ENCODE measurements at places on chromosomes 11 and 22. TPM values are rescaled to one million over a fixed set of nuclear protein-coding genes. Genes with fewer than 3 reads are reported as not detected.

GRCh38 chr11:102139081-102139498, 28.8 kb downstream of the YAP1 start:
- no peaks in the 10 kb centered on the region for H3K36me3 ChIP-seq
- DNase-seq = no peak
- H3K4me1 ChIP-seq = no peaks in the 10 kb centered on the region
- H3K27me3 ChIP-seq = no peaks in the 10 kb centered on the region
- H3K27ac ChIP-seq = no peak overlapping the region
- H3K4me3 ChIP-seq = no peak overlapping the region

DNA sequence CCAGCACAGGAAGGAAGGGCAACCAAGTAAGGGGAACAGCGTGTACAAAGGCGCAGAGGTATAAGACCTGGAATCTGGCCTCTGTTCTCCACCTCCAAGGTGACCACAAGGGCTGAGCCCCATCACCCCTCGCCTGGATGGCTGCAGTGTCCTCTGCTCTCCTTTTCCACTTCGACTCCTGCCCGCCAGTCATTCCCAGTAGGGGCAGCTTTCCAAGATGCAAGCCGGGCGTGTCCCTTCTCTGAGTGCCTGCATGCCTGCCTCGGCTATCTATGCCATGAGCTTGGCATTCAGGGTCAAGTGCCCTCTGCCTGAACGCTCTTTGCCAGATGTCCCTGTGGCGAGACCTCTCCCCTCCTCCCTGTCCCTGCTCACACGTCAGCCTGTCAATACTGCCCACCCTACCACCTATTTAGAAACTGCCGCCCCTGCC, 17.0 kb downstream of the FADS3 start:
- no peak overlapping the region for H3K27ac ChIP-seq
- no peak for DNase-seq
- no peaks in the 10 kb centered on the region for H3K27me3 ChIP-seq
- peaks cover 4% of the 10 kb centered on the region for H3K4me1 ChIP-seq
- H3K4me3 ChIP-seq = no peak overlapping the region
- no peaks in the 10 kb centered on the region for H3K36me3 ChIP-seq

- no peak for DNase-seq
- H3K4me3 ChIP-seq = no peak overlapping the region
- no peak overlapping the region for H3K27ac ChIP-seq
Observed at GRCh38 chr11:44709281-44709562, 17.5 kb upstream of the TSPAN18 start.

- no peaks in the 10 kb centered on the region for H3K27me3 ChIP-seq
- no peaks in the 10 kb centered on the region for H3K36me3 ChIP-seq
- no peaks in the 10 kb centered on the region for H3K4me1 ChIP-seq
- DNase-seq = no peak
Observed at GRCh38 chr22:35020517-35020916, 45.4 kb upstream of the ISX start.

DNA sequence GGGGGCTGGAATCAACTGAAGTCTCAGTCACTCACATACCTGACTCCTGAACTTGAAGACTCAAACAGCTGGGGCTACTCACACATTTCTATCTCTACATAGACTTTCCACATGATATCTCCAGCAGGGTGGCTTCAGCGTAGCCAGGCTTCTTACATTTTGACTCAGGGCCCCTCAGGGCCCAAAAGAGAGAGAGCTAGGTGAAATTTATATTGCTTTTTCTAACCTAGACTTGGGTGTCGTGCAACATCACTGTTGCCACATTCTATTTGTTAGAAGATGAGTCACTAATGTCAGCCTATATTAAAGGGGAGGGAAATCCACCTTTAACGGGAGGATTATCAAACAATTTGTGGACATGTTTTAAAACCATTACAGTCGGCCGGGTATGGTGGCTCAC, 71.9 kb upstream of the RRM1 start:
- H3K4me3 ChIP-seq = no peak overlapping the region
- no peak overlapping the region for H3K27ac ChIP-seq
- DNase-seq = no peak
- peaks cover 13% of the 10 kb centered on the region for H3K4me1 ChIP-seq

GRCh38 chr22:50656122-50657070, 16.2 kb upstream of the SHANK3 start:
- no peak overlapping the region for H3K4me3 ChIP-seq
- no peak overlapping the region for H3K27ac ChIP-seq
- no peak for DNase-seq
- no peaks in the 10 kb centered on the region for H3K36me3 ChIP-seq

GRCh38 chr11:1937616-1938342, 9.4 kb upstream of the MRPL23 start:
- no peak overlapping the region for H3K4me3 ChIP-seq
- H3K4me1 ChIP-seq = no peaks in the 10 kb centered on the region
- no peak for DNase-seq

GRCh38 chr22:25869771-25870170, 127.8 kb downstream of the MYO18B start:
- H3K27ac ChIP-seq = no peak overlapping the region
- no peaks in the 10 kb centered on the region for H3K4me1 ChIP-seq
- H3K36me3 ChIP-seq = no peaks in the 10 kb centered on the region
- no peak overlapping the region for H3K4me3 ChIP-seq

GRCh38 chr11:23138761-23139160, 278.5 kb upstream of the CCDC179 start:
- no peaks in the 10 kb centered on the region for H3K36me3 ChIP-seq
- H3K27me3 ChIP-seq = no peaks in the 10 kb centered on the region
- DNase-seq = no peak

GRCh38 chr11:31818874-31819331, 7.8 kb upstream of the PAX6 start:
- H3K4me3 ChIP-seq = no peak overlapping the region
- DNase-seq = no peak
- H3K27ac ChIP-seq = no peak overlapping the region
- H3K27me3 ChIP-seq = peaks cover 75% of the 10 kb centered on the region
- H3K36me3 ChIP-seq = no peaks in the 10 kb centered on the region
- peaks cover 43% of the 10 kb centered on the region for H3K4me1 ChIP-seq

GRCh38 chr11:64510759-64511158, 80.3 kb upstream of the SLC22A12 start:
- no peaks in the 10 kb centered on the region for H3K27me3 ChIP-seq
- no peaks in the 10 kb centered on the region for H3K4me1 ChIP-seq
- no peaks in the 10 kb centered on the region for H3K36me3 ChIP-seq
- DNase-seq = no peak
- no peak overlapping the region for H3K4me3 ChIP-seq

GRCh38 chr11:115083144-115083806, 404.9 kb downstream of the NXPE2 start:
- no peak overlapping the region for H3K27ac ChIP-seq
- no peak overlapping the region for H3K4me3 ChIP-seq
- DNase-seq = no peak
- no peaks in the 10 kb centered on the region for H3K4me1 ChIP-seq
- no peaks in the 10 kb centered on the region for H3K36me3 ChIP-seq

DNA sequence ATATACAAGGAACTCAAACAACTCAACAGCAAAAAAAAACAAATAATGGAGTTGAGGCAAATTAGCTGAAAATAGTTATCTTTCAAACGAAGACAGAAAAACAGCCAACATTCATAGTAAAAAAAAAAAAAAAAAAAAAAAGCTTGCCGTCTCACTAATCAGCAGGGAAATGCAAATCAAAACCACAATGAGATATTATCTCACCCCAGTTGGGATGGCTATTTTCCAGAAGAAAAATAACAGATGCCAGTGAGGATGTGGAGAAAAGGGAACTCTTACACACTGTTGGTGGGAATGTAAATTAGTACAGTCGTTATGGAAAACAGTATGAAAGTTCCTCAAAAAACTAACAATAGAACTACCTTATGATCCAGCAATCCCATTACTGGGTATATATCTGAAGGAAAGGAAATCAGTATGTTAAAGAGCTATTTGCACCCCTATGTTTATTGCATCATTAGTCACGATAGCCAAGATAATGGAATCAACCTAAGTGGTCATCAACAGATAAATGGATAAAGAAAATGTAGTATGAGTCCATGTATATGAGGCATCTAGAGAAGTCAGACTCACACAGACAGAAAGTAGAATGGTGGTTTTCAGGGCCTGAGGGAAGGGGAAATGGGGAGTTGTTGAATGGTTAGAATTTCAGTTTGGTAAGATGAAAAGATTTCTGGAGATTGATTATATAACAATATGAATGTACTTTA, 56.0 kb downstream of the USP35 start:
- no peaks in the 10 kb centered on the region for H3K4me1 ChIP-seq
- H3K27ac ChIP-seq = no peak overlapping the region
- no peaks in the 10 kb centered on the region for H3K36me3 ChIP-seq

GRCh38 chr11:69499918-69500284, 18.4 kb downstream of the LINC01488 start:
- DNase-seq = no peak
- no peaks in the 10 kb centered on the region for H3K36me3 ChIP-seq
- H3K27ac ChIP-seq = no peak overlapping the region

GRCh38 chr11:76270389-76270788, 64.1 kb upstream of the WNT11 start:
- H3K36me3 ChIP-seq = no peaks in the 10 kb centered on the region
- DNase-seq = no peak
- no peaks in the 10 kb centered on the region for H3K4me1 ChIP-seq
- no peak overlapping the region for H3K27ac ChIP-seq
- no peak overlapping the region for H3K4me3 ChIP-seq

DNA sequence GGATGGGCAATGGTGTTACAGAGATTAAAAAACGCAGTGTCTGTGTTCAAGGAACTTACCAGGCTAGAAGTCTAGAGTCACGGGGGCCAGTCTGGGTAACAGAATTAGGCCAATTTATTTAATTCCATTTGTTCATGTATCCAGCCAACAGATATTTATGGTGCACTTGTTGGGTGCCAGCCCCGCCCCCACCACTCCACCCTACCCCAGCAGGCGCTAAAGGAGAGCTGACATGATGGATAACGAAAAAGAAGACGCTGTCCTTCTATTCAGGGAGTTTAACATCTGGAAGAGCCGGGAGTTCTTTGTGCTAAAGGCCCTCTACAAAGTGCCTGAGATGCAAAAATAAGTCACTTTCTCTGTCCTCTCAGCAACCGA, 1.1 kb upstream of the BMAL1 start:
- H3K4me3 ChIP-seq = peak overlapping the region; percentile 83
- no peak for DNase-seq
- no peaks in the 10 kb centered on the region for H3K36me3 ChIP-seq

GRCh38 chr11:17387254-17387653, 1.2 kb downstream of the KCNJ11 start:
- no peak overlapping the region for H3K27ac ChIP-seq
- H3K27me3 ChIP-seq = no peaks in the 10 kb centered on the region
- no peak for DNase-seq
- peaks cover 5% of the 10 kb centered on the region for H3K4me1 ChIP-seq
- no peaks in the 10 kb centered on the region for H3K36me3 ChIP-seq
- no peak overlapping the region for H3K4me3 ChIP-seq

DNA sequence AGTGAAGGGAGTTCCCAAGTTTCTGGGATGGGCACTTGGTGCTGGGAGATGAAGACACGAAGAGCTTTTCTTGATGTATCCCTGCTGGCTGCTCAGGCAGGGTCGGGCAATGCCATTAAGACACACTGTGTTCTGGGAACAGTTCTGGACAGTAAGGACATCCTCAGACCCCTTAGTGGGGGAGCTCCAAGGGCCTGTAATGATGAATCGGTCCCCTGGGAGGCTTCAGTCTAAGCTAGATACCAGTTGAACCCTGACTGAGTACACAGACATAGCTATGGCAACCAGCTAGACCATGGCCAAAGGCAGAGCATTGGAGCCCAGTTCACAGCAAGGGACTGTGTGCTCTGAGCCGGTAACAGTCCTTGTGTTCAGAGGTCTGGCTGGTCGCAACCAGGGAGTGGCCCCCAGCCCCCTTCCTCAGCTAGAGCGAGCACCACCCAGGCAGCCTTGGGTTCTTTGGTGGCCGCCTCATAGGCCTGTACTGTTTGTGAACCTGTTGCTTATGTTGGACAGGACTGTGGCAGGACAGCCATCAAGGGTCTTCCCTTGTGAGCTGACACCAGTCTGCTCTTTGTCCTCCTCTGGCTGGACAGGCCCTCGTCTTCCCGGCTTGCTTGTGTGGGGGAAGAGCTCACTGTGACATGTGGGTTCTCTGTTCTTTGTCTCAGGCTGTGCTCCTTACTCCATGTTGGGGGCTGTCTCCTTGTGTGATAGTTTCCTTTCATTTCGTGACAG, 25.0 kb downstream of the MED15 start:
- H3K27ac ChIP-seq = no peak overlapping the region
- no peaks in the 10 kb centered on the region for H3K27me3 ChIP-seq
- peaks cover 57% of the 10 kb centered on the region for H3K36me3 ChIP-seq
- H3K4me3 ChIP-seq = no peak overlapping the region
- DNase-seq = no peak
- H3K4me1 ChIP-seq = peaks cover 59% of the 10 kb centered on the region

GRCh38 chr22:23385678-23386631, 194.1 kb downstream of the IGLL1 start:
- peak; percentile 68 for DNase-seq
- H3K27ac ChIP-seq = no peak overlapping the region
- no peak overlapping the region for H3K4me3 ChIP-seq
- no peaks in the 10 kb centered on the region for H3K27me3 ChIP-seq

DNA sequence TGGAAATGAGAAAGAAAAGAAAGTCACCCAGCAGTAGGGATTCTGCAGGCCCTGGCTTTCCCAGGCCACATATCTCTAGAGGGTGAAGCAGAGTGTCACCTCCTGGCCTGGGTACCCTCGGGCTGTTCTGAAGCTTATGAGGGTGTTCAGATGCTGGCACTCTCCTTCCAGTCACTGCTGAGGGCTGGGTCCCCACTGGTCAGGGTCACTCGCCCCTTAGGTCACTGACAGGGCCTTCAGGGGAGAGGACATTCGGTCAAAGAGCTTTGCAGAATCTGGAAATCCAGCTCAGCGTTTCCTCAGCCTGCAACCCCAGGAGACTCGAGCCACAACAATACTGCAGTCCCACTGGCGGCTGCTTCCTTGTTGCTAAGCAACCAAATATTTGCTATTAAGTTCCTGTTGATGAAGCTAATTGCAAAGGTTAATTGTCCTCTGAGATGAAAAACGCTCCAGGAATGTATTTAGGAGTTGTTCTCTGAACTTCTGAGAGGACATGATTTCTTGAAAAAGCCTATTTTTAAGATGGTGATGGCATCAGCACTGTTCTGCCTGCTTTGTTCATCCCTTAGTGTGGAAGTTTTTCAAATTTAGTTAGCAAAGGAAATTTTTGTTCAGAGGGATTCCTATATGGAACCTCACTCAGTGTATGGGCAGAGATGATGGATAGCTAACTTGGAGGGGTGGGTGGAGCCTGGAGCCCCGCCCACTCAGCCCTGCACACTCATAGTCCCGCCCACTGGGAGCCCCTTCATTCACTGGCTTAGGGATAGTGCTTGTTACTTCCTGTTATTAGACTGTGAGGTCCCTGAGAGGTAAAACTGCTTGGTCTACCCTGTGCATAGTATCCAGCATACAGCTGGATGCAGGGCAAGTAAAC, 109.2 kb downstream of the CSNK2A3 start:
- H3K4me3 ChIP-seq = no peak overlapping the region
- no peaks in the 10 kb centered on the region for H3K27me3 ChIP-seq
- peak; percentile 71 for DNase-seq
- no peaks in the 10 kb centered on the region for H3K36me3 ChIP-seq
- peak overlapping the region; percentile 52 for H3K27ac ChIP-seq

SLC22A25 gene
- total RNA-seq = not detected

SEPTIN3 gene
- 0.36 TPM for total RNA-seq

FGF19 gene
- total RNA-seq = not detected

PGGHG gene
- 304 TPM for total RNA-seq

OSM gene
- 1.6 TPM for total RNA-seq

LRRC10B gene
- total RNA-seq = not detected

GTSE1 gene
- total RNA-seq = 0.64 TPM

TBX10 gene
- not detected for total RNA-seq

CRYBB3 gene
- total RNA-seq = not detected

MFNG gene
- total RNA-seq = 218 TPM

MGAT3 gene
- 0.73 TPM for total RNA-seq

FAM181B gene
- total RNA-seq = not detected

C1QTNF5 gene
- total RNA-seq = not detected

DERL3 gene
- 2.9 TPM for total RNA-seq

ATP6V1E1 gene
- 88.0 TPM for total RNA-seq

RNF169 gene
- total RNA-seq = 25.0 TPM

PRR33 gene
- total RNA-seq = not detected

Data from CD4-positive, alpha-beta memory T cell (primary cell).